Activated CD8-positive, alpha-beta T cell treated with anti-CD3 and anti-CD28 coated beads, Interleukin-2, amount 10 ng/mL, durations not matched to agents 7 days and 5 days (primary cell): ENCODE measurements at places on chromosomes 2 and 18. TPM values are rescaled to one million over a fixed set of nuclear protein-coding genes. Genes with fewer than 3 reads are reported as not detected.

PEX13 gene
- 18.6 TPM for total RNA-seq

CHRNG gene
- total RNA-seq = not detected

DNA sequence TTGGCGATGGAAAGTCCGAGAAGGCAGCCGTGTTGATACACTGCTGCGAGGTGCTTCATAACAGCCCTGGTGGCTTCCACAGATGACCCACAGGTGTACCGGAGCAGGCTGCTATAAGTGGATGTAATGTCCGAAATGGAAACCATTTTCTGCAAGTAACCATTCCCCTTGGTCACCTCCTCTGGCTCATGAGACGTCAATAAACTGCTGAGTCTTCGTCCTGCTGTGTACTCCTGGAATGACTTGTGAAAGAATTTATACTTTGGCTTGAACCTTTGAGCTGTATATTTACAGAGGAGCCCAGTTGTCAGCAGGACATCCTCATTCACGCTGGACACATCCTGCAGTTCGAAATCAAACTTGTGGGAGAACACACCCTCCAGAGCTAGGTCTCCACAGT lies 14.4 kb downstream of the NLRC4 start:
- no peak for DNase-seq

DNA sequence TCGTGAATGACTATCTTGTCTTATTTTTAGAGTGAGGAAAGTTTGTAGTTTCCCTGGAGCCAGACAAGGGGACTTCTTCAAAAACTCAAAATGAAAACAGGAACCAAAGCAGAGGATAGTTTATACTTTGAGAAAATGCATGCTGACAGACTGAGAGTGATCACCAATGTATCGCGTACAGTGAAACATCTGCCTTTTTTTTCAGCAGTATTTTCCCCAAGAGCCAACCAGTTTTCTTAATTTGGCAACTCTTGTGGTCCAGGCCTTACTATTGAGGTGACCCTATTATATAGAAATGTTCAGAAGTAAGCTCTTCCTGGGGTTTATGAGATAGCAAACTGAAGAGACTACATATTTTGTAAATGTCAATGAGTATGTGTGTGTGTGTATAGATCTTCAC lies 153.7 kb upstream of the VRK2 start:
- no peak for DNase-seq
